Activated T-cell treated with anti-CD3 and anti-CD28 coated beads for 1 hour (primary cell): ENCODE measurements at places on chromosomes 12 and 14.

DNA sequence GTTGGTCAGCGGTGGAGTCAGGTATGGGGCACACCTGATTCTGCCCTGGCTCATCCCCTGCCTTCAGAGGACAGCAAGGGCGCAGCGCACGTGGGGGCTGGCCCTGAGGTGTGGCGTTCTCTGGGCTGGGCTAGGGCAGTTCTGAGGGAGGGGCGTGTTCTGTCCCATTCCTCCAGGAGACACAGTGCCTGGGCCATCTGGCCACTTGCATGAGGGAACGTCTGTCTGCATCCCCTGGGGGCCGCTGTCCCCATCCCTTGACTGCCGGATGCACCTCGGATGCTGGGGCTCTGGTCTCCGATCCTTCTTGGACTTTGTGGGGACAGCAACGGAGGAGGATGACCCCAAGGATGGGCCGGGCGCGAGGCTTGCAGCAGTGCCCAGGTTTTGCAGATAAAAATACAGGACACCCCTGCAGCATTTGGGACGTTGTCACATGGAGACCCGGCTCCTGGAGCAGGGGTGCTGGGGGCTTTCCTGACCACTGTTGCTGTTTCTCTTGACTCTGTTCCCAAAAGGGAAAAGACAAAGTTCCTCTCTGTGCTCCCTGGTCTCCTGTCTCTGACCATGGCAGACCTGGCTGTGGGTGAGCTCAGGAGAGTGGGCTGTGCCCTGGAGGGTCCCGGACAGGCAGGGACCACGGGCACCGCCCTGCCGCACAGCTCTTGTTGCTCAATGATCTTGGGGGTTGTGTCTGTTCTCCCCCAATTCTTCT, 6.9 kb downstream of the MTA1 start:
- DNase-seq, result no peak

DNA sequence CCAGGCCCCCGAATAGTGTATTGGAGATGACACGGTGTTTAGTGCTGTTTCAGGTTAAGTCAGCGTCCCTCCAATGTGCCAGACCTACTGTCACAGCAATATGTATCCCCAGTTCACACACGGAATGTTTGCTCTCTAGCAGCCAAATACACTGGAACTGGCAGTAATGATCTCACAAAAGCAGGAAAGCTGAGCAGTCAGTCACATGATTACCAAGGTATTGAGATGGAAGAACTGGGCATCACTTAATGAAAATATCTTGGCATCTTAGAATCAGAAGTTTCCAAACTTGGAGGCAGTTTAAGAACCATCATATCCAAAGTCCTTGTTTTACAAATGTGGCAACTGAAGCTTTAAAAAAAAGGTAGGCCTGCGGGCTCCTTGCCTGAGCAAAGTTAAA, 23.3 kb downstream of the NINJ2 start:
- DNase-seq, result no peak

- DNase-seq, result no peak
These were observed 133.1 kb upstream of the NUDT4 start for GRCh38 chr12:93244514-93245077.

- peak; percentile 28 for DNase-seq
These were observed 511 bp downstream of the ANO6 start for GRCh38 chr12:45216230-45216982.

- no peak for DNase-seq
These were observed 54.4 kb downstream of the ARL6IP4 start for GRCh38 chr12:123034865-123035264.

DNA sequence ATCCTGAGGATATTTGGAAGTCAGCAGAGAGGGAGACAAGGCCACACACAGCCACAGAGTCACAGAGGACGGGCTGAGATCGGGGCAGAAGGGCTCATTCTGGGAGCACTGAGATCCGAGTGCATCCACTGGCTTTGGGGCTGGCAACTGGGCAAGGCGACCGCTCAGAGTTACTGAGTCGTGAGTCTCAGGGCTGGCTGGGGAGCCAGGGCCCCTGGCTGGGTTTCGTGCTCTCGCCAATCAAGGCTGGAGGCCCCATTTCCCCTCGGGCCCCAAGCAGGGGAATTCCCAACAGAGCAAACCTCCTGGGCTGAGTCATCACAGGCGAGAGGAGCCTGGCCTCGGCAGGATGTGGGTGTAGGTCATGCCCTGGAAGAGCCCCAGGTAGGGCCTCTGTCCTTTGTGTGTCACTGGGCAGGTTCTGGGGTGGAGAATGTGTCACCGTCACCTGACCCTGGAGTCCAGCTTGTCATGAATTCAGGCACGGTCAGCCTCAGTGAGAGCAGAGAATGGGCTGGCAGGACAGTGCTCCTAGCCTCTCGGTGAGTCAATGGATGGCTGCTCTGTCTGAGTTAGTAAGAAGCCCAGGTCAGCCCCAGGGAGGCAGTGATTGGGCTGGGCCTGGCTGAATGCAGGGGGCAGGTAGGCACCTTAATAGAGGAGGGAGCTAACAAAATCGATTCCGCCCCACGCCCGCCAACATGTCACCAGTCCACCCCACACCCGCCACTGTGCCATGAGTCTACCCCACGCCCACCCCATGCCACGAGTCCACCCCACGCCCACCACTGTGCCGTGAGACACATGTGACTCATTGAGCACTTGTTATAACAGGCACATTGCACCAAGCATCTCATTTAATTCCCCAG, 16.9 kb downstream of the ASB2 start:
- DNase-seq, result peak; percentile 81

GRCh38 chr12:14901228-14901562, 15.5 kb upstream of the MGP start:
- DNase-seq, result no peak

- DNase-seq, result no peak
These were observed 472.0 kb upstream of the TBX3 start for GRCh38 chr12:115155665-115156645.

- DNase-seq, result no peak
These were observed 36.8 kb upstream of the VWF start for GRCh38 chr12:6161124-6161882.

GRCh38 chr12:86663716-86664115, 407.5 kb upstream of the MGAT4C start:
- no peak for DNase-seq

GRCh38 chr14:103056322-103057027, 874 bp downstream of the CDC42BPB start:
- DNase-seq, result no peak

DNA sequence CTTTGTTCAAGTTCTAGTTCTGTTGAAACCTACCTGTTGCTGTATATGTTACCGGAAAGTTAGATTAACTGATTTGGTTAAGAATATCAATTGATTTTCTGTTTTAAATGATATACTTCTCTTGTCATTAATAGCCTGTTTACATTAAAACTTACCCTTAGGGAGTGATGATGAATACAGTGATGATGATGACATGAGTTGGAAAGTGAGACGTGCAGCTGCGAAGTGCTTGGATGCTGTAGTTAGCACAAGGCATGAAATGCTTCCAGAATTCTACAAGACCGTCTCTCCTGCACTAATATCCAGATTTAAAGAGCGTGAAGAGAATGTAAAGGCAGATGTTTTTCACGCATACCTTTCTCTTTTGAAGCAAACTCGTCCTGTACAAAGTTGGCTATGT, 33.0 kb downstream of the CAND1 start:
- DNase-seq, result no peak

GRCh38 chr12:93318720-93319522, 58.8 kb upstream of the NUDT4 start:
- no peak for DNase-seq

DNA sequence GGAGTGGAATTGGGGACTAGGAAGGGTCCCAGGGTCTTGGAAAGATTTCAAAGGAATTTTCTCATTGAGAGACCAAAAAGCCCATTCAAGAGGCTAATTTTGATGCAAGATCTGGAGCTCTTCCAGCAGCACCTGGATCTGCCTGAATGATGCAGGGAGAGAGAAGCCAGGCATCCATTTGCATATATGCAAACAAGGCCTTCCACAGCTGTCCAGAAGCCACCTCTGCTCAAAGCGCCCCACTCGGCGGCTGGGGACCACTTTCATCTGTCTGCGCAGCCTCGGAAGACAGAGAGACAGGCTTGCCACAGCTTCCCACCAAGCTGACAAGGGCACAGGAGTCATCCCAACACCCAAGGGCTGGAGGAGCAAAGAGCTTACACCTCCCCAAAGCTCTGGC, 295.6 kb downstream of the DPF3 start:
- DNase-seq, result no peak

- DNase-seq, result no peak
These were observed 653.8 kb downstream of the NOVA1 start for GRCh38 chr14:25944020-25944419.

DNA sequence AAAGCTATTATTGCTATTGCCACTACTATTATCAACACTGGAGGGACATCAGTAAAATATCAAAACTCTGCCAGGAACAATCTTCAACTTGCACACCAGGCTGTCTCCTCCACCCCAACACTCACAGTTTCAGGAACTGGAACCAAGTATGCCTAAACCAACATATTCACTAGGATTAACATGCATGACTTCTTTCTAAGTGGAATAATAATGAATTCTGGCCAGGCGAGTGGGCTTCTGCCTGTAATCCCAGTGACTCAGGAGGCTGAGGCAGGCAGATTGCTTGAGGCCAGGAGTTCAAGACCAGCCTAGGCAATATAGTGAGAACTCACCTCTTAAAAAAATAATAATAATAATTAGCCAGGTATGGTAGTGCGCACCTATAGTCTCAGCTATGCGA, 58.1 kb downstream of the TBX5 start:
- no peak for DNase-seq

GRCh38 chr12:69688471-69689427, 10.4 kb downstream of the BEST3 start:
- peak; percentile 9 for DNase-seq

DNA sequence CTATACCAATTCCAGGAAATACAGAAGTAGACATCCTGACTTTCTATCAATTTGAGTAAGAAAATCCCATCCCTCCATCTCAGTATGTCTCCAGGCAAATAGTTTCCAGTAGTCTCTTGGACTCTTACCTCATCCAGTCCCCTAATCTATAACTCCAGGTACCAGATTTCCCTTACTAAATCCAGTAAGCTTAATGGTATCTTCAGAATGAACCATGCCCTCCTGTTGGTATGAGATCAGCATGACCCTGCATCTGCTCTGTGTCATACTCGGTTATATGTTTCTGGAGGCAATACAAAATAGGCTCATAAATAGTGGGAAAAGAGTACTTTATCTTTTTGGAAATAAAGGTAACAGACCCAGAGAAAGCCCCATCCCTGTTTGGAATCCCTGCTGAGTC, 18.4 kb downstream of the PIGH start:
- no peak for DNase-seq

GRCh38 chr12:98399532-98399931, 115.9 kb upstream of the TMPO start:
- DNase-seq, result peak; percentile 27

DNA sequence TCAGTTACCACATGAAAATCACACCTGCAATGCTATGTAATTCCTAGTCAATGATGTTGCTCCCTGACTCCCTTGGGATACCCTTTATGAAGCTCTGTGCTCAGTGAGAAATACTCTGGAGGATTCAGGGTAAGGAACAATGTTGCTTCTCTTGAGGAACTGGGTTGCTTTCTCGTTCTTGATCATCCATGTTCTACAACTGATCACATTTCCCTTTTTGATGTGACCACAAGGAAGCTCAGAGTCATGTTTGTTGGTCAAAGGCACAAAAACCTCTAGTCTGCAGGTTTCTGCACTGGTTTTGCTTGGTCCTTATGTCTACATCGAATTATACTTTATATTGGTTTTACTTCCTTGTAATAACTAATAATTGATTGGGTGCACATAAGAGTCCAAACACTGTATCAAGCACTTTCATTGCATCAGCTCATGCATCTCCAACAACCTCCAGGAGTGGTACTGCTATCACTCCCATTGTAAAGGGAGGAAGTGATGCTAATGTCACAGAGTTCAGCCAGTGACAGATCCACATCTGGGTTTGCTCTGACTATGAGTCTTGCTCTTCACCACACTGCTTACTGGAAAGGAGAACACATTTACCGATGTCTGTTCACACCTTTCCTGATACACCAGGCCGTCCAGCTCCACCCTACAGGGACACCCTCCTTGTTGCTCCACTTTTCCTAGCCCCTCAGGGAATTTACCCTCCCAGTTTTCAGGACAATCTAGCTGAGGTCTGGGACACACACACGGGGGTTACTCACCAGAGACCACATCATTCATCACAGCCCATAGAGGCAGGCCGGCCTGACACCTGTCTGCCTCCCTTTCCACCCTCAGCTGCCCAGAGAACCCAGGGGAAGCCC, 41.0 kb downstream of the CMKLR1 start:
- DNase-seq, result no peak

GRCh38 chr12:10749700-10750384, 26.7 kb upstream of the YBX3 start:
- DNase-seq, result peak; percentile 41

GRCh38 chr12:1171657-1172408, 180.8 kb downstream of the ERC1 start:
- DNase-seq, result no peak

GRCh38 chr12:50016501-50017475, 8.5 kb downstream of the RACGAP1 start:
- DNase-seq, result no peak

DNA sequence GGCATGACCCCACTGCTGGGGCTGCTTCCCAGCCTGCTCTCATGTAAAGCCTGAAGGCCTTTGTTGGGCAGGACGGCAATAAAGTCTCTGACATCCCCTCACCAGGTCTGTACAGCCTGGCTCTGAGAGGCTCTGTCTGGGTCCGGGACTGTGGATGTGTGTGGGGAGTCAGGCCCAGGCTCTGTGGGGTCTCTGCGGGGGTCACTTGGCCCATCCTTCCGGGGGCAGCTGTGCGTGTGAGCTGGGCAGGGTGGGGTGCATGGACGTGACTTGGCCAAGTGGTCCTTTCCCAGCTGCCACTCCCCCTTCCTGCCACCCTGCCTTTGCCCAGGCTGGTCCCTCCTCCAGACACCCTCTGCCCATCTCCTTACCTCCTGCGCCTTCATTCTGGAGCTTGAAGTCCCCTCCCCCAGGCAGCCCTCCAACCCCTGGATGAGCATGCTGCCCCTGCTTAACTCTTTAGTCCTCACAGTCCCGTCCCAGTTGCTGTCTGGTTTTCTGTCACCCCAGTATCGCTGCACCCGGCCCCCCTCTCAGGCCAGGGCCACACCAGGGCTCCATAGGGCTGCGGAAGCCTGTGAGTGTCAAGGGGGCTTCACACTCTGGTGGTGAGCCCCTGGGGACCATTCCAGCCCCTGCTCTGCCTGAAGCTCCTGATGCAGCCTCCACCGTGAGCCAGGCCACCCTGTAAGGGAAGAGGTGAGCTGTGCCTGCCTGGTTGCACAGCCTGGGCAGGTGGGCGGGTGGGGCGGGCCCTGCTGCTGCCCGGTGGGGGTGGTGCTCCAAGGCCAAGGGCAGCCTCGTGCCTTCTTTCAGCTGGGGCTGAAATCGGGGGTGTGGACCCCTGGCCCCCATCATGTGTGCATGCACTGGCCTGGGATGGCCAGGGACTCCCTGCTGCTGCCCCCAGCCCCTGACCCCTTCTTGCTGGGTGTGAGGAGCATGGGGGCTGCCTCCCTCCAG, 25.5 kb upstream of the KIF26A start:
- no peak for DNase-seq

GRCh38 chr12:46360908-46361666, 11.5 kb downstream of the SLC38A2 start:
- no peak for DNase-seq

DNA sequence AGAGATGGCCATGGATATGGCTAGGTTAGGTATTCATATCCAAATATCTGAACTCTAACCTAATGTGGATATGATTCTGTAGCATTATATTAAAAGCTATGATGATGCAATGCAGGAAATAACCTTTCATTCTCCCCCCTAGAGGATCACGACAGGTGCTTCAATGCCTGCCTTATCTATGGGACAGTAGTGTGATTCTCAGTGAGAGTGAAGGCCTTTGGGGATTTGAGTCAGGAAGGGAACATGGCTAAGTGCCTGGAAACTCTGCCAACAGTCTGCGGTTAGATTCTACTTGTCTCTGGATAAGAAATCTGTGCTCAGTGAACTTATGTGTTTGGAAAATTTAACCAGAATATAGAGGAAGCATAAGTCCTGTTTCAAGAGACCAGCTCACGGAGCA, 81.8 kb downstream of the SLC38A1 start:
- DNase-seq, result no peak
